Activated gamma-delta T cell treated with Interleukin-2 at 50 U/mL for 16 hours (primary cell): ENCODE measurements at places on chromosomes 1 and 21.

DNA sequence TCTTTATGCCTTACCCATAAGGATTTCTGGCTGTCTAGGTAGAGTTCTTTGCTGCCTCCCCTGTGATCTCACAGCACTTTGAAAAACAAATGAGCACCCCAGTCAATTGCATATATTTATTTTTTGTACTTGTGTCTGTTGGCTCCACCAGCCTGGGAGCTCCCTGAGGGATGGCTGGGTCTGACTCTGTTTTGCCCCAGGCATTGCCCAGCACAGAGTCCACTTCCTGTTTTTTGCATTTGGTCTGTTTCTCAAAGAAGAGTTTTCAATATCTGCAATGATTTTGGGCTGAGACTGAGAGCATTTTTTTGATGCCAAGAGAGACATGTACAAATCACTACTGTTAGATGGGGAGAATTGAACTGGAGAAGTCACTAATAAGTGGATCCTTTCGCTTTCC, 125.0 kb downstream of the FOXD2 start:
- DNase-seq = no peak

DNA sequence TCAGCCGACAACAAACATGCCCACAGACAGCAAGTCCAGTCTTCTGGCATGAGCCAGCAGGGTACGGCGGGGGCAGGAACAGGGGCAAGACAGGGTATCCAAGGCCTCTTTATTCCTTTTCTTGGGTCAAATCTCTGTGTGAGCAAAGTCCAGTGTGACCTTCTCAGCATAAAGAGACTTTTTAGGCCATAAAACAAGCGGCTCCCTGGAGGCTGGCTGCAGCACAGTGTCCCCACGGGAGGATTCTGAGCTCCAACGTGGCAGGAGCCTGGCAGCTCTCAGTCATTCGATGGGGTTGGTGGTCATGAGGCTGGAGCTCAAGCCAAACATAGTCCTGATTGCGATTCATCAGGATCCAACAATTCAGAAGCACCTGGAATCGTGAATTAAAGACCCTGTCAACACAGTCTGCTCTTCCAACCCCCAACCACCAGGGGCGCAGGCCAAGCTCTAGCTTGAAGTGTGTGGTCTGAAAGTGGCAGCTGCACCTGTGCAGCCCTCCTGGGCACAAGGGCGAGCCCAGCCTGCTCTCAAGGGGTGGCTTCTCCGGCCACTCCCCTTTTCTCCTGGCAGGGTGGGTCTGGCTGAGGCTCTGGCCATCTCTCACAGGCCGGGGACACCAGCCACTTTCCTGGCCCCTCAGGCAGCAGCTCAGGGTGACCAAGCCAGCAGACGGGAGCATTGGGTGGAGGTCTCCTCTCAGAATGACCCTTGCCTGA, 62.1 kb downstream of the SLC66A1 start:
- DNase-seq = no peak

DNA sequence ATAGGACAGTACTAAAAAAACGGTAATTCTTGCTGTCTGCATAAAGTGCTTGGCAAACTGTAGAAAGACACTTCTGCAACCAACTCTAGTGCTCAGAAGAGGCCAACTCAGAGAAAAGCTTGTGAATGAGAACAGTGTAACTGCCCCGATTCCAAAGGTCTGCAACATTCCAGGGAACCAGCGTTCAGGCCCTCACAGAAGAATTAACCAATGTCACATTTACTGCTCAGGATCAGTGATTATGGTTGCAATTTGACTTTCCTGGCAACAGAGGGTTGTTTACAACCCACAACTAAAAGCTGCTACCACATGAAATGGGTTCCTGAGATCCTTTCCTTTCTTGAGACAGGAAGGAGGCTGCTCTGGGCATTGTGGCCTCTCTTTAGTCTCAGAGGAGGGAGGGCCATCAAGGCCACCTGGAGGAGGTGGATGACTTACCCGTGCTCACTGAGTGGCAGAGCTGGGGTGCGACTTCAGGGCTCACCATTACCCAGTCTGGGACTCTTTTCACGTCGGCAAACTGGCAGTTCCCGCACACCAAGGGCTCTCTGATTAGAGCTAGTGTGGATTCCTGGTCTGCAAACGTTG, 15.3 kb downstream of the SRSF4 start:
- DNase-seq = no peak

DNA sequence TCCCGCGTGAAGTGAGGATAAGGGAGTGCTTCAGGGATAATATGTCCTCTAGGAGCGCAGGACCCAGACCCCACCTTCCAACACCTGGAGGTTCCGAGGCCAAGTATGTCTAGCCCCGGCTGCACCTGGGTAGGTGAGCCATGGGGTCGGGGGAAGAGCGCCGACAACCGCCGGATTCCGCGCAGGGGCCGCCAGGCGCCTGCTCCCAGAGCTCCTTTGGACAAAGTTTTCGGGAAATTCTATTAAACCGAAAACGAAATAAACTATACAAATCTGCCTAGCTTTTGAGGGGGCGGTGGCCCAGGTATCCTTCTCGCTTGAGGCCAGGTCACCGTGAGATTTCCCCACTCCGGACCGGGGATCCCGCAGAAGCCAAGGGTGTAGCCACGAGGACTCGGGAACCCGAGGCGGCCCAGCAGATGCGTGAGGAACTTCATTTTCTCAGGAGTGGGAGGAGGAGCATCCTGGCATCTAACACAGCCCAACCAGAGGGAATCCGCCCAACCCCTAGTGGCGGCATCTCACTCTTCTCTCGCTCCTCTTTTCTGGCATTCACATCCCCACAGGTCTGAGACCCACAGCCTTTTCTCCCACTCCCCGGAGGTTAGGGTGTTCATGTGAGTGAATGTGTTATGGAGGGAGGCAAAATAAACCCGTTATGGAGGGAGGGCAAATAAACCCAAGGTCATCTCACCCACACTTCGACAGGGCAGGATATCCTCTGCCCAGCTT, 2.3 kb upstream of the DMRTA2 start:
- no peak for DNase-seq

- DNase-seq = no peak
Observed at GRCh38 chr1:26449868-26450267, 17.7 kb downstream of the DHDDS start.

- DNase-seq = no peak
Observed at GRCh38 chr1:10338611-10339010, 60.3 kb upstream of the PGD start.

DNA sequence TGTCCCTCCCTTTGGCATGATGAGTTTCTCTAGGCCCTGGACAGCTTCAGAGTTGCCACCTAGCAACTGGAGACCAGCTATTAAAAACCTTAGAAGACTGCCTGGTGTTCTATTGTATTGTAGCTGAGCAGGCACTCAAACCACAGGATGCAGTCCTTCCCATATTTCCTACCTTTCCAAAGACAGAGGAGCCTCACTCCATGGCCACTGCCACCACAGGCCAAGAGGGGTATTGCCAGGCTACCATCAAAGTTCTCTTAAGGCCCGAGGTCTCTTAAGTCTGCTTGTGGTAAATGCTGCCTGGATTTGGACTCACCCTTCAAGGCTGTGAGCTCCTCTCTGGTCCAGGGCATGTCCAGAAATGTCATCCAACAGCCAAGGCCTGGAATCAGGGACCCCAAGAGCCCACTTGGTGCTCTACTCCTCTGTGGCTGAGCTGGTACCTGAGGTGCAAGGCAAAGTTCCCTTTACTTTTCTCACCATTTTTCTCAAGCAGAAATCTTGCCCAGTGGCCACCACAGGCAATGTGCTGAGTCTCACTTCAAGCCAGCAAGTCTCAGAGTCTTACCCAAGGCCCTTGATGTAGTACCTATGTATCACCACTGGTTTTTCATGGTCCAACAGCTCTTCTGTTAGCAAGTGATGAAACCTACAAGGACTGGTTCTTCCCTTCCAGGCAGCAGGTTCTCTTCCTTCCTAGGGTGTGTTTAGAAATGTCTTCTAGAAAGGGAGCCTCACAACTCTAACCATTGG, 269.4 kb downstream of the AMY1C start:
- no peak for DNase-seq

DNA sequence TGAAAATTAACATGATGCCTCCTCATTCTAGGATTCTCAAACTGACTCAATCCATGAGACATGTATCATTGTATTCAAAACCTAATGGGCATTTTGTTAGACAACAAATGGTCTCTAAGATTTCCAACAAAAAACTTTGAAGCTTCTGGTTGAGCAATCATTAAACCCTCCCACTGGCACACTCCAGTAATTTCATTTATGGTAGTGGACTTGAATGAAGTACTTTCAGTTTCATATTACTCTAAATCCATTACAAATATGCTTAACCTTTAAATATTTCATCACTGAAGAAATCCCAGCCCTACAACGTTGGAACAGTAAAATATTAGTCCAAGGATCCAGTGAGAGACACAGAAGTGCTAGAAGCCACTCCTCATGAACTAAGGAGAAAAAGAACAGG, 43.5 kb downstream of the GBP6 start:
- DNase-seq = no peak

GRCh38 chr1:45621895-45622523, 1.8 kb downstream of the CCDC17 start:
- no peak for DNase-seq

DNA sequence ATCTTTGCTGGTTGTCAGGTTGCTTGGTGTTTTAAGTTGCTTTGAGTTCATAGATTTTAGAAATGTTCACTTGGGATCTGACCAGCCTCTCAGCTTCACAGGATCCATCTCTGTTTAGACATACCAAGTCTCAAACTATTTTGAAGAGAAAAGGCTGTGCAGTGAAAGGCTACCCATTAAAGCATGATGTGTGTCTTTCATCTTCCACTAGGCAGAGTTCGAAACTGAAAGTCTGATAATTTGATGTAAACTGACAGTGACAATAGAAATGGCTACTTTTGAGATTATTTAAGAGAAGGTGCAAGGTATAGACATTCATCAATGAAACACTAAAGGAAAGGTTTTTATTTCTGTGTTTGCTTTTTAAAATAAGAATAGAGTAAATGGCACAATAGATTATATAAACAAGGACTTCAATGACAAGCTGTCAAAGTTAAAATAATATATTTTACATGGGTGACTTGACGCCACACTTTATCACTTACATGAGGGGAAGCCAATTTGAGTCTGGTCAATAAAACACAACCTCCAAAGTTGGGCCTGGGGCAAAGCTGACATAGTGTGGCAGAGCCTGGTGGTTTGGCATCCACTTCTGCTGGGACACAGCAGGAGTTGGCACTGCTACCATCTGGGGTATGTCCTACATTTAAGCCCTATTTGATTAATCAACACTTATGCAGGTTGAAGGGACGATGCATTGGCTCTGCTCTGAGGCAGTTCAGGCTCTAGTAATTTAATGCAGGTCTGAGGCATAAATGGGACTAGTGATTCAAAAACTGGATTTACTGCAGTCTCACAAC, 197.7 kb downstream of the CRB1 start:
- DNase-seq = no peak

DNA sequence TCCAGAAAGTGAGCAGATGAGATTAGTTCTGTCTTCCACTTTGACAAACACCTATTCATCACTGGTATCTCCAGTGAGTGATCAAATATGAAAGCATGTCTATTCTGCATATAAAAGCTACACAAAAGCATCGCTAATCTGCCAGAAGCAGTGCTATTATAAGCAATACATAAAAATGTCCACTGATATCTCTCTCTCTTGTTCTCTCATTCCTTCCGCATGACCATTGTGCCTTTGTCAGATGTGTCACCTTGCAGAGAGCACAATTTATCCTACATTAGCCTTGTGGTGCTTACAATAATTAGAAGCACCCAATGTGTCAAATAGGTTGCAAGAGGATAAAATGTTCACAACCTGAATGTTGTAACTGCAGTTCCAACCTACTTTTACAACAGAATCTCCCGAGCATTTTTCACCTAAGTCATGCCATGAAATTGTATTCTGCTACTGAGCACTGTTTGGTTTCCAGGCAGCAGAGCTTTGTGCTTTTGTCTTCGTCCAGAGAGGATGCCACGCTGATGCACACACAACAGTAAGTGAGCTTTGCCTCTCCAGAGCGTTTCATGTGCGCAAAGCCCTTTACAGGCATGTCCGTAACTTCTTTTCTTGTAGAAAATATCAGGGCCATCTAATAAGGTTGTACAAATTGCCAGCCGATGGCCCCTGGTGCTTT, 198.7 kb upstream of the PLD5 start:
- DNase-seq = no peak

GRCh38 chr1:241771117-241771516, 76.9 kb upstream of the EXO1 start:
- no peak for DNase-seq

DNA sequence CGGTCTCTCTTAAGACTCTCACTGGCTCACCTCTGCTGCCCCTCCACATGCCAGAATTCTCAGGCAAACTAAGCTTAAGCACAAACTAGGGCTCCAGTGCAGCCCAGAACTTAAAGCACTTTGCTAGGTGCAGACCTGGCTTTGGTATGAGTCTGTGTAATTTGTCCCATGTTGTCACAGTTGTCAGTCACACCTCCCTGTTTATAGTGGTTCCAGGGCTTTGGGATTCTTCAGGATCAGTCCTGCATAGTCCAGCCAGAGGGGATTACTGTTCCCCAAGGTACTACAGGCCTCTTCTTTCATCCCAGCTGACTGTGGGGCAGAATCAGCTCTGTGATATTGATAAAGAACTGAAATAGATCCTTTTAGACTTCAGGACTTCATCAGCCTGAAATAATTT, 105.0 kb upstream of the UBE2U start:
- DNase-seq = no peak

DNA sequence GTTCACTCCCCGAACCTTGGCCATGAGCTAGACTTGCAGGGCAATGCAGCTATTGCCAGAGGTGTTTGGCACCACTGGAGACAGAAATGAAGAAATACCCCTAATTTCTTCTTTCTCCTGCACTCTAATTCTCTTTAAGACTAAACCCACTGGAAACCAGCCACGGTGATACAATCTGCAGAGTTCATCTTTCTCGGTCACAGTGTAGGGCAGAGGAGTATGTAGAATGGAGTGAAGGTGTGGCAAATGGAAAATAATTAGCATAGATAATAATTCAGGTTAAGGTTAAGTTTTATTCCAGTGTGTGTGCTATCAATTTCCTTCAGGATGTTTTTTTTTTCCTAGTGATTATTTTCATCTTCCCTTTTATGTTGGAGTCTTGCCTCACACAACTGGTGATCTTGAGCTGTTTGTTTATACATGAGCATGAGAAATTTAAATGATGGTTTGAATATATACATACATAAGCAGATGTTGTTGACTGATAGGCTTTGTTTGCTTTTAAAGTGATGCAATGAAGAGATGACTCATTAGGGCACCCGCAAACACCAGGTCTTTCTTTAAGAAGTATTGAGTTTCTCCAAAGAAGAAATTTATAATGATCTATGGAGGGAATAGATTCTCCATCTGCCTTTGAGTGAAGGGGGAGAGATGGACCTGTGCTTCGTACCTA, 81.9 kb downstream of the SPATA17 start:
- no peak for DNase-seq
